ENCODE measurements at places on chromosomes 2 and 18. TPM values are rescaled to one million over a fixed set of nuclear protein-coding genes. Genes with fewer than 3 reads are reported as not detected.

Gene POTEC
- total RNA-seq, result not detected

Gene C1GALT1C1L
- total RNA-seq, result 0.33 TPM

Gene FEV
- not detected for total RNA-seq

Gene IL36G
- total RNA-seq, result not detected

Gene ITPRIPL1
- total RNA-seq, result 3.4 TPM

Gene PROM2
- total RNA-seq, result 0.57 TPM

Gene CNTNAP5
- total RNA-seq, result not detected

Gene IKZF2
- 2.9 TPM for total RNA-seq

Gene UGT1A3
- not detected for total RNA-seq

Gene ATP8B1
- total RNA-seq, result 80.7 TPM

Gene GALR1
- total RNA-seq, result not detected

Gene DSG4
- not detected for total RNA-seq

Gene TLX2
- not detected for total RNA-seq

Gene HDAC4
- 20.3 TPM for total RNA-seq

Gene ARHGAP15
- not detected for total RNA-seq

Gene EVA1A
- total RNA-seq, result 41.2 TPM

Gene UGT1A10
- not detected for total RNA-seq

Gene GORASP2
- total RNA-seq, result 64.3 TPM

Gene WIPF1
- total RNA-seq, result 11.4 TPM

Gene DOCK10
- 16.0 TPM for total RNA-seq

Gene CFAP65
- total RNA-seq, result not detected

Gene EFR3B
- 0.67 TPM for total RNA-seq

Gene CD207
- not detected for total RNA-seq

Gene HAUS1
- total RNA-seq, result 92.4 TPM

Gene MBD1
- 65.4 TPM for total RNA-seq

Gene RAB6D
- total RNA-seq, result 0.10 TPM

Gene SH3RF3
- 14.3 TPM for total RNA-seq

Gene NEB
- 1.2 TPM for total RNA-seq

Gene PSTPIP2
- total RNA-seq, result 5.3 TPM

Gene IL18R1
- 1.6 TPM for total RNA-seq

Gene METAP1D
- total RNA-seq, result 5.0 TPM

Gene DBI
- 77.3 TPM for total RNA-seq

Gene PNPT1
- 24.5 TPM for total RNA-seq

Gene REG3A
- not detected for total RNA-seq

Gene ARHGEF33
- 0.19 TPM for total RNA-seq

Gene RNU2-63P
- not detected for total RNA-seq

Gene BUB1
- 45.4 TPM for total RNA-seq

Gene ANO7
- 1.6 TPM for total RNA-seq

Gene ICA1L
- total RNA-seq, result 2.0 TPM

Gene NEU2
- total RNA-seq, result not detected

Gene TMEM17
- total RNA-seq, result 2.2 TPM

Gene CNDP1
- total RNA-seq, result not detected

Gene ATOH8
- total RNA-seq, result 13.2 TPM

Gene HTR2B
- total RNA-seq, result 1.3 TPM

Gene CRYGC
- not detected for total RNA-seq

Gene SLC23A3
- 2.6 TPM for total RNA-seq

Gene LOXHD1
- total RNA-seq, result not detected

Gene FN1
- total RNA-seq, result 2,305 TPM

Gene OSR1
- total RNA-seq, result not detected

Gene LAMA3
- 6.5 TPM for total RNA-seq

Gene EML4
- 23.8 TPM for total RNA-seq

Gene LIMS4
- 111 TPM for total RNA-seq

Gene LYPD6B
- 0.10 TPM for total RNA-seq

Gene MLPH
- total RNA-seq, result not detected
